ENCODE measurements at places on chromosomes 11 and 22.
A peak's percentile ranks its signal among the peaks of the same experiment; 100 is the strongest.

- DNase-seq: no peak
These were observed 8.4 kb upstream of the ETS1 start for GRCh38 chr11:128595775-128596174.

- no peak for DNase-seq
These were observed 179.0 kb upstream of the LARGE1 start for GRCh38 chr22:34099278-34099677.

- DNase-seq: no peak
These were observed 1.1 kb downstream of the LRP4 start for GRCh38 chr11:46917109-46917761.

GRCh38 chr11:134242376-134242775 is 10.8 kb downstream of the THYN1 start:
- no peak for DNase-seq

- no peak for DNase-seq
These were observed 4.2 kb downstream of the VPS26B start for GRCh38 chr11:134228625-134229024.

DNA sequence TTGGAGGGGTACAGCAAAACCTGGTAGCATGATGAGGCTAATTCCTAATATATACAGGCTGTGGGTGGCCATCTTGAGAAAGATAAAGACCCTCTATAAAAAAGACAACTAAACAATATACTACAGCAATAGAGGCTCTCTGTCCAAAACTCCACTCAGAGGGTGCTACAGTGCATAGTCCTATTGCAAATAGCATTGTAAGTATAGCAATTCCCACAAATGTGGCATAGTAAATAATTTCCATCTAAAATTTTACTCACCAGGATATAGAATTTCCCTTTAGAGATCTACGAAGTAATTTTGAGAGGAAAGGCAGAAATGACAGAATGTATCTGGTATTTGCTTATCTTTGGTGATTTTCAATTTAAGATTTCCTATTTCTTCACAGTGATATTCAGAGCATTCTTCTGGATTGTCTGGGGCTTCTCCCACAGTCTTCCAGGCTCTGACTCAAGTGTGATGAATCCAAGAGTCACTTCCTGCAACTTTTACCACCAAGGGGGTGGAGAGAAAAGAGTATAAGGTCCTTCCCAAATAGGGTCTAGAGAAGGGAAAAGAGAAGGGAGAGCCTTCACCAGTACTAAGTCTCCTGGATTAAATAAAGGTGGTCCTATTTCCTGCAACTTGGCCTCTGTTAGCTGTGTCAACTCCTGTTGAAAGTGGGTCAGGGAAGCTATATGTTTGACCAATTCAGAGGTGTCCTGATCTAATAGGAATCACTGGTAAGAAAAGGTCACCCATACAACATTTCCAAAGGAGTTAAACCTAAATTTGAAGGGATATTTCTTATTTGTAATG is 1054.7 kb upstream of the CNTN5 start:
- DNase-seq: peak; percentile 81

DNA sequence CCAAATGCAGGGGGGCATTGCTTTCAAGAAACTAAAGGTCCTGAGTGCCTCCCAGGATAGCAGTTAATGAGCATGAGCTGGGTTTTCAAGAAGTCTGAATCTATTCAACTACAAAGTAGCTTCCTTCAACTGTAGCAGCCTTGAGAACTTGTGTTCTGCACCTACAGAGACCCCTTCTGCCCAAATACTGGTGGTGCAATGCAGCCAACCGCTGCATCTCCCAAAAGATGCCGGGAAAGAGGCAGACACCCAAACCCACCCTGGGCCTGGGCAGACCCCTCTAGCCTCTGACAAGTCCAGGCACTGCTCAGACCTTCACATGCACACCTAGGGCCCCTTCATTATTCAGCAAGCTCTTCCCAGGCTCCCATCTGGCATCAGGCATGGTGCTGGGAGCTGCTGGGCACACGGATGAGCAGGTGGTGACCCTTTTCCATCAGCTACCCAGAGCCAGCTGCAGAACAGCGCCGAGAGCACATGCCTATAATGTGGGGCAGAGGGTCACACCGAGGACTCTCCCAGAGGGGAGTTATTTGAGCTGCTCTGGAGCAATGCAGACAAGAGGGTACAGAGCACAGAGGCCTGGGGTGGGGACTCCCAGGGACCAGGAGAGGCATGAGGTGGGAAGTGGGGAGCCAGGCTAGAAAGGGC is 44.9 kb upstream of the ETS1 start:
- DNase-seq: no peak
